Stimulated activated CD4-positive, alpha-beta T cell treated with anti-CD3 and anti-CD28 coated beads, Interleukin-4, amount 100 ng/mL, for 48 hours (primary cell): ENCODE measurements at places on chromosomes 16 and 17.
A peak's percentile ranks its signal among the peaks of the same experiment; 100 is the strongest.

- no peak for DNase-seq
Observed at GRCh38 chr17:55903028-55903690, 152.3 kb downstream of the PCTP start.

DNA sequence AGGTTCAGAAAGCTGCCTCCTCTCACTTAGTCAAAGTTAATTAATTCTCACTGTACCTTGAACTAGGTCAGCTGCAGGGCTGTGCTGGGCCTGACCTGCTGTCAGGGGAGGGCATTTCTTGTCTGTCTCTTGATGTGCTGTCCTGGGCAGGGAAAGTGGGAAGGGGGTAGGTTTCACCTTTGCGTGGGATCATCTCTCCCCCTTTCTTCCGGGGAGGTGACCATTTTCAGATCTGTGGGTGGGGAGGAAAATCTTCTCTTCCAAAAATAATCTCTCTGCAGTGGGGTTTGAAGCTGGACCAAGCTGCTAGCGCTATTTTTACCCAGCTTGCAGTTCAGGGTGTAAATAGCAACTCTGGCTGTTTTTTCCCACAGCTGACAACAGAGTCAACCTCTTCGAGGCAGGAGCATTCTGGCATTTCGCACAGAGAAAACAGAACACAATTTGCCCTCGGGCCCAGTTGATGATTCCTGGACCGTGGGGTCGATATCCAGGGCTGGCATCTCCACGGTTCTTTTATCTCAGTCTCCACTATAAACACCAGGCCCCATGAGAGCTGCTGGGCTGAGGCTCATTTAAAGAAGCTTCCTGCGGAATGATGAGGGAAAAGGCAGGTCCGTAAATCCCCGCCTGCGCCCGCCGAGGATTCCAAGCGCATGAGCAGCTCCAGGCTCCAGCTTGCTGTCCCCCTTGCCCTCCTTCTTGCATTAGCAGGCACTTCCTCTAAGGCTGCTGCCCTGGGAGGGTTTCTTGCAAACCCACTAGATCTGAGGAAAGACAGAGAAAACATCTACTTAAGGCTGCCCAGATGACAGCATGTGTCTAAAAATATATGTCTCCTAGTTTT is 93.9 kb downstream of the YPEL2 start:
- DNase-seq, result no peak

DNA sequence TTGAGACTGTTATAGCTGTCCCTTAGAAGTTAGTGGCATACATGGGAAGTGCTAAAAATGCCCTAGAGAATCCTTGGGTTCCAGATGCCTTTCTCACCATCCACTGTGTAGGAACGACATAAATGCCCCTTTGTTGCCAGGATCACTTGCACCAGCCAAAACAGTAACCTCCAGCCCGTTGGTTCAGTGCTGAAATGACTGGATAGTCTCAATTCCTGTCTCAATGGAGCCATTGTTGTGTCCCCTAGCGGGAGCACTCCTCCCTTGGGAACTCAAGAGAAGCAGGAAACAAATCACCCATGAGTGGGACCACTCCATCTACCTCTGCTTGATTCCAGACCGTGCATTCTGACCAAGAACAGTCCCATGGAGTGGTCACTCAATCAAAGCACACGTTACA is 23.1 kb downstream of the MPHOSPH6 start:
- DNase-seq, result no peak

- DNase-seq, result no peak
Observed at GRCh38 chr16:88770461-88771293, 14.3 kb downstream of the PIEZO1 start.

GRCh38 chr16:56777001-56777400 is 47.1 kb downstream of the NUP93 start:
- no peak for DNase-seq

DNA sequence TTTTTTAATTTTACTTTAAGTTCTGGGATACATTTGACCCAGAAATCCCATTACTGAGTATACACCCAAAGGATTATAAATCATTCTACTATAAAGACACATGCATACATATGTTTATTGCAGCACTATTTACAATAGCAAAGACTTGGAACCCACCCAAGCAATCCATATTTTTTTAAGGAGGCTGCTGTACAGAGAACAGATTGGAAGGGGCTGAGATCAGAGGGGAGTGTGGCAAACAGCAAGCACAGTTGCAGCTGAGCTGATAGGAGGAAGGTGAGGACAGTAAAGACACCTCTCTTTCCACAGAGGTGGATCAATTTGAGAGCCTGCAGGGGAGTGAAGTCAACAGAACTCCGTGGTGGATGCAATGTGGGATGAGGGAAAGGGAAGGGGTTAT is 10.2 kb upstream of the TMEM238L start:
- DNase-seq, result no peak

DNA sequence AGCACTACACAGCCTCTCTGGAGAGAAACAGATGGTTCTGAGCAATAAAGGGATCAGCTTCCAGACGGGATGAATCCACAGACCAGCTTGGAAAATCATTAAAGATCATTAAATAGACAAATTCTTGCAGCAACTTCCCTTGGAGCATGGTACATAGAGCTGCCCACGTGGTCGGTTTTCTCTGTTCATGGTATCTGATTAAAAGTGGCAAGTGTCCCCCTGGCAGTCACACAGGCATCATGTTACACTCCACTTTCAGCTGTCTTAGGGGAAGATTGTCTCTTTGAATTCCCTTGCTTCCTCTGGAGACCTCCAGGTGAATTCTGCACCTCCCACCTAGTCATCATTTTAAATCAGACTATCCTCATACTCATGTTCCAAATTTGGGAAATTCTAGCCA is 92.2 kb upstream of the CACNG3 start:
- DNase-seq, result no peak

GRCh38 chr16:30874821-30875717 is 18.8 kb downstream of the BCL7C start:
- peak; percentile 82 for DNase-seq

- no peak for DNase-seq
Observed at GRCh38 chr16:21084631-21085225, 65.9 kb downstream of the DNAH3 start.
